Sigmoid colon (tissue), 7 donors: ENCODE measurements at places on chromosomes 6 and 20. TPM values are rescaled to one million over a fixed set of nuclear protein-coding genes. Genes with fewer than 3 reads are reported as not detected.
A peak's percentile ranks its signal among the peaks of the same experiment; 100 is the strongest.

Gene FAM184A
- 3.9 TPM for total RNA-seq

DNA sequence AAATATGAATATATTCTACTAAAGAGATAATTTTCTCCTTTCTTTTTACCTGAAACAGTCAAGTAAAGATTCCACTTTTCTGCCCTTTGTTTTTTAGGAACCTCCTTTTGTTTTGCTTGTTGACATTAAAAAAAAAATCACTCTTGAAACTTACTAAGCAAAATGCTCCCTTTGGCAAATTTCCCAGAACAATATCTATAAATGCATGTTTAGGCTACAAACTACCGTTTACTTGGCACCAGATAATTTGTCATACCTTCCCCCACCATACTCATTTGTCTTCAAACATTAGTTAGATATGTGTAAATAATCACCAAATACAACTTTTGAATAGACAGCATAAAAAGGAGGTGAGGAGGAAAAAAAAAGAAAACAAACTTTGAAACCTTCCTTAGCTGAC lies 604.7 kb downstream of the RFPL4B start:
- H3K27ac ChIP-seq: no peak overlapping the region
- H3K4me3 ChIP-seq: no peak overlapping the region
- no peak for DNase-seq
- no peaks in the 10 kb centered on the region for H3K36me3 ChIP-seq

Gene DCDC2
- not detected for total RNA-seq

GRCh38 chr6:155297669-155298068 lies 16.6 kb downstream of the TFB1M start:
- no peak overlapping the region for H3K4me3 ChIP-seq
- H3K4me1 ChIP-seq: no peaks in the 10 kb centered on the region
- H3K27me3 ChIP-seq: no peaks in the 10 kb centered on the region
- H3K27ac ChIP-seq: no peak overlapping the region
- no peaks in the 10 kb centered on the region for H3K36me3 ChIP-seq

Gene ASIP
- total RNA-seq: 0.99 TPM

Gene HLA-E
- 364 TPM for total RNA-seq

DNA sequence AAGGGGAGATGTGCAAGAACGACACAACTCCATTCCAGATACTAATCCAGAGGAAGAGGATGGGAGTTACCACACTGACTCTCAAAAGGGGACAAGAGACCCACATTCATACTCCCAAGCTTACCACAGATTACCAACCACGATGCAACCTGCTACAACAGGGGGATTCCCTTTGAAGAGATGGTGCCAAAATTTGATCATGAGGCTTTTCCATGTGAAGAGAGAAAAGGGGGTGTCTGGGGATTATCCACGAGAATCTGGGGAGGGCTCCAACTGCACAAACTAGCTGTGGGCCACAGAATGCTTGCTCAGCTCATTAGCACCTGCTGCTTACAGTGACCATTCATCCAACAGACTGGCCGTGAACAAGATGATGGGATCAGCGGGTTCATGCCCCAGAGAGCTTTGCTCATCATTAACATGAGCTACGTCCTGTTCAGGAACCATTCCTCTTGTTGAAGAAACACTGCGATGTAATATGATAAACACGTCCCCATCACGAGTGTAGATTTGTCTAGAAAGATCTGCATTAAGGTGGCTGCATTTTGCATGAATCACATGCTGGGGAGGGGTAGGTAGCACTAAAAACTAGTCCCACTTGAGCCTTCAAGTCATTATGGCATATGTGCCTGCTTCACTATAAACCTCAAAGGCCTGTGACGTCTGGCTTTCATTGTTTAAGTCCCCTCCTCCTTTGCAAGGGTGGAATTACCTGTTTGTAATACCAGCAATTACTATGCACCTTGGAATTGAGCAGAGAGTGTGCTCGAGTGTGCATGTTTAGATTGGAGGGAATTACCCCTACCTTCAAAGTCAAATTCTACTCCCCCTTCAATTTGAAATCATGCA lies 4.0 kb downstream of the PLAGL2 start:
- H3K27me3 ChIP-seq: no peaks in the 10 kb centered on the region
- H3K4me3 ChIP-seq: no peak overlapping the region
- peaks cover 49% of the 10 kb centered on the region for H3K4me1 ChIP-seq
- H3K36me3 ChIP-seq: peaks cover 35% of the 10 kb centered on the region

Gene BPIFA1
- not detected for total RNA-seq

Gene SYNE1
- total RNA-seq: 86.4 TPM

GRCh38 chr6:166382500-166382932 lies 224 bp downstream of the MPC1 start:
- H3K36me3 ChIP-seq: no peaks in the 10 kb centered on the region
- H3K27ac ChIP-seq: peak overlapping the region; percentile 97
- H3K4me1 ChIP-seq: peaks cover 11% of the 10 kb centered on the region
- peak overlapping the region; percentile 98 for H3K4me3 ChIP-seq
- H3K27me3 ChIP-seq: no peaks in the 10 kb centered on the region
- peak; percentile 70 for DNase-seq

GRCh38 chr20:47980336-47981177 lies 195.3 kb upstream of the SULF2 start:
- no peak for DNase-seq
- peaks cover 6% of the 10 kb centered on the region for H3K4me1 ChIP-seq
- H3K4me3 ChIP-seq: no peak overlapping the region
- H3K27me3 ChIP-seq: no peaks in the 10 kb centered on the region

DNA sequence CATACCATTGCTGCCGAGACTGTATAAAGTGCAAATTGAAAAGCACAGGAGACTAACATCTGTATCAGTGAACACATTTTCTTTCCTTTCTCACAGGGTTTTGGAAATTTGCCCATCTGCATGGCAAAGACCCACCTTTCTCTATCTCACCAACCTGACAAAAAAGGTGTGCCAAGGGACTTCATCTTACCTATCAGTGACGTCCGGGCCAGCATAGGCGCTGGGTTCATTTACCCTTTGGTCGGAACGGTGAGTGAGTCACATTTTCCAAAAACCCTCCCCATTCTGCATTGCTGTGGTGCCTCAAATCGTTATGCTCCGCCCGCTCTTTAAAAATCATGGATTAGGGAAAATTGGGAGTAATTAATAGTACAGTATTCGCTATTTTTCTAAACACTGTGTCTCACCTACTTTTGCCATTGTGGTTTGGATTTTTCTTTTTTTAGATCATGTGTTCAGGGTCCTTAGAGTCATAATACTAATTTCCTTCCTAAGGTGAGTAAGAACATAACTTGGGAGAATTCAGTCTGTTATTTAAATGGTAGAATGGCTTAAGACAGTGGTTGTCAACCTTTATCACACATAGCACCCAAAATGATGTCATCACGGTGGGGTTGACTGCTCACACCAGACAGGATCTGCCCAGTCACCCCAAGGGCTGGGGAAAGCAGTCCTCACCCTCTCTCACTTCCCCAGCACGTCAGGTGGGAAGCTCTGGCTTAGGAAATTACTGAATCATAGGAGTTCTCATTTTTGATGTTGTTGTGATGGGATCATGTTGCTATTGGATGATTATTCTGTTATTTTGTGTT lies 171.6 kb downstream of the MTHFD1L start:
- DNase-seq: no peak
- H3K27me3 ChIP-seq: no peaks in the 10 kb centered on the region
- peak overlapping the region; percentile 51 for H3K27ac ChIP-seq
- no peaks in the 10 kb centered on the region for H3K36me3 ChIP-seq

Gene EFCAB8
- 0.49 TPM for total RNA-seq

GRCh38 chr6:52610011-52610410 lies 33.2 kb upstream of the TRAM2 start:
- no peak overlapping the region for H3K27ac ChIP-seq
- DNase-seq: no peak
- no peaks in the 10 kb centered on the region for H3K27me3 ChIP-seq

DNA sequence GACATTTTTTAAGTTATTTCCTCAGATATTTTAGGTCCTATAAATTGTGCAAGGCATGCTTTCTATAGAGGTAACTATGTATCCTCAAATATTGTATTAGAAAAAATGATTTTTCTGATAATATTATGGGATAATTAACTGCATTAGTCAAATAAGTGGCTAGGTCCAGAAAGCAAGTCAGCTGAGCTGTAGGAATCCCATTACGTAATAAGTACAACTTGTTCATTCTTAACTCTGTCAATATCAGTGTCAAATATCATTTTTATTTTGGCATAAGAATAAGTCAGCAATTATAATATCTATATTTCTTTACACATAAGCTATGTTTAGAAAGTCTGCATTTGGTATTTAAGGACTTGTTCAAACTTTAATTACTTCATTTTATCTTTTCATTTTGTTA lies 830.9 kb upstream of the GJE1 start:
- H3K27ac ChIP-seq: no peak overlapping the region
- no peak for DNase-seq
- H3K36me3 ChIP-seq: no peaks in the 10 kb centered on the region
- H3K4me3 ChIP-seq: no peak overlapping the region
- H3K4me1 ChIP-seq: no peaks in the 10 kb centered on the region

Gene SYNJ2
- 13.6 TPM for total RNA-seq

Gene RFX6
- total RNA-seq: not detected

GRCh38 chr6:22448291-22448711 lies 121.1 kb upstream of the HDGFL1 start:
- H3K4me1 ChIP-seq: peaks cover 4% of the 10 kb centered on the region
- no peaks in the 10 kb centered on the region for H3K27me3 ChIP-seq
- H3K27ac ChIP-seq: no peak overlapping the region
- no peaks in the 10 kb centered on the region for H3K36me3 ChIP-seq

Gene WFDC2
- total RNA-seq: 42.5 TPM

- H3K36me3 ChIP-seq: no peaks in the 10 kb centered on the region
- DNase-seq: no peak
- H3K4me3 ChIP-seq: no peak overlapping the region
- H3K4me1 ChIP-seq: peaks cover 20% of the 10 kb centered on the region
Measured at GRCh38 chr6:53112871-53113270, 35.8 kb downstream of the GCM1 start.

GRCh38 chr20:15455279-15455678 lies 1117.9 kb upstream of the FLRT3 start:
- H3K27me3 ChIP-seq: no peaks in the 10 kb centered on the region
- H3K4me3 ChIP-seq: no peak overlapping the region
- no peak overlapping the region for H3K27ac ChIP-seq
- no peaks in the 10 kb centered on the region for H3K4me1 ChIP-seq
- DNase-seq: no peak
- H3K36me3 ChIP-seq: no peaks in the 10 kb centered on the region

Gene FAM217A
- not detected for total RNA-seq

DNA sequence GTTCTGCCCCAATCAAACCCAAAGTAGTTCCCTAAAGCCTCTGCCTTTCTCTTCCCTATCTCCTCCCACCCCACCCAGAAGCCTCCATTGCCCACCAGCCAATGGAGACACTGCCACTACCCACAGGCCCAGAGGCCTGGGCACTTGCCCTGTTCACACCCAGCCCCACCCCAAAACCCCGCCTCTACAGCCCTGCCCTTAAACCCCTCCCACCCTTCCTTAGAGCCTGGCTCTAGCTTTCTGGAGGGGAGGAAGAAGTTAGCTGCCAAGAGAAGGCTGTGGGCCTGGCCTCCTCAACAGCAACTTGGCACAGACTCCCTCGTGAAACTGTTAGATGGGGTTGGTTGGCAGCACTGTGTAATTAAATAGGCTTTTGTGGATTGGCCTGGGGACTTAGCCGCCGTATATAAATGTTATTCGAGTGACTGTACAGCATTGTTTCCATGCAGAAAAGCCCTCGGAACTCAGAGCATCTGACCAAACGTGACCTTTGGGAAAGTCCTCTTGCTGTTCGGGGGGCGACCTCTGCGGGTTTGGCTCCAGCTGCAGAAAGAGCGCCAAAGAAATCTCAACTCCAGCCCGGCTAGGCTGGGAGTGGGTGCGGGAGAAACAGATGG lies 31.4 kb downstream of the COL11A2 start:
- H3K36me3 ChIP-seq: no peaks in the 10 kb centered on the region
- peak; percentile 90 for DNase-seq
- no peaks in the 10 kb centered on the region for H3K27me3 ChIP-seq
- peak overlapping the region; percentile 46 for H3K4me3 ChIP-seq
- H3K4me1 ChIP-seq: peaks cover 17% of the 10 kb centered on the region
- H3K27ac ChIP-seq: peak overlapping the region; percentile 90

- DNase-seq: no peak
- H3K36me3 ChIP-seq: peaks cover 68% of the 10 kb centered on the region
- no peaks in the 10 kb centered on the region for H3K27me3 ChIP-seq
Measured at GRCh38 chr20:46375771-46376170, 30.6 kb downstream of the ELMO2 start.

GRCh38 chr6:125432963-125433362 lies 131.2 kb upstream of the HDDC2 start:
- no peaks in the 10 kb centered on the region for H3K27me3 ChIP-seq
- H3K27ac ChIP-seq: no peak overlapping the region
- DNase-seq: no peak
- H3K4me1 ChIP-seq: no peaks in the 10 kb centered on the region
- H3K4me3 ChIP-seq: no peak overlapping the region

- no peaks in the 10 kb centered on the region for H3K4me1 ChIP-seq
- no peaks in the 10 kb centered on the region for H3K27me3 ChIP-seq
- H3K4me3 ChIP-seq: no peak overlapping the region
- H3K27ac ChIP-seq: no peak overlapping the region
- no peak for DNase-seq
Measured at GRCh38 chr6:17780061-17780460, 73.3 kb upstream of the NUP153 start.

GRCh38 chr20:35699957-35700624 lies 886 bp downstream of the ROMO1 start:
- peak overlapping the region; percentile 90 for H3K27ac ChIP-seq
- H3K4me1 ChIP-seq: peaks cover 23% of the 10 kb centered on the region
- peak; percentile 11 for DNase-seq
- no peaks in the 10 kb centered on the region for H3K27me3 ChIP-seq
- peak overlapping the region; percentile 92 for H3K4me3 ChIP-seq

DNA sequence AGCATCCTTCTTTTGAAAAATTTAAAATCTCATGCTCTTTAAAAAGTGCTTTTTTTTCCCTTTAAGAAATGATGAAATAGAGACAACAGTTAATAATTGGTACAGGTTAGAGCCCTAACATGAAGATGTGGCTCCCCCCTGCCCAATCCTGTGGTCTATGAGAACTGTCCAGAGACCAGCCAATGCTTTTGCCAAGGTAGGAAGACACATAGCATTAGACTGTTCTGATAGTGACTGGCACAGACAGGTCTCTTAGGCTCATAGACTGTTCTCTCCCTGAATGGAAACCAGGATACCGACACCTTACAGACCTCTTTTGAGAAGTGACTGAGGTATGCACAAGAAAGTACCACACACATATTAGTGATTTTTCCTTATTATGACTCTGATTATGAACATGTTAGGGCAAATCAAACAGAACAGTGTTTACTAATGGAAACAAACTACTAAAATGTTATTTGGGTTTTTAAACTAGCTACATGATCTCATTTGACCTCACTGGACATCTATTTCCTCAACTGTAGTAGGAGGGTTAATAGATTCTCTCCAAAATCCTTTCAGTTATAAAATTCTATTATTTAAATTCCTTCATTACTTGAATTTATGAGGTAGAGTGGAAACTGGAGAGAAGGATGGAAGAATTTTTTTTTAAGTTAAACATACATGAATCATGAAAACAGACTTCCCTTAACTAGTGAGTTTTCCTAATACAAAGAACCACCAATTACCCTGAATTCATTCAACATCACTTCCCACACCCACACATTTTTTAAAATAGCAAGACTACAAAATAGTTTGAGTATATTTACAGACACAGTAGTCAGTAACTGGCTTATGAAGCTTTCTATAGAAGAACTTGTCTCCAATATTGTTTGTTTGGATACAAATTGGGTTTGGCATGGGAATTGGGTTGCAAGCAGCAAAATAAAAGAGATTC lies 120.4 kb downstream of the OGFRL1 start:
- peaks cover 67% of the 10 kb centered on the region for H3K4me1 ChIP-seq
- H3K4me3 ChIP-seq: no peak overlapping the region
- no peaks in the 10 kb centered on the region for H3K36me3 ChIP-seq

- H3K36me3 ChIP-seq: no peaks in the 10 kb centered on the region
- H3K27me3 ChIP-seq: no peaks in the 10 kb centered on the region
- DNase-seq: no peak
- no peak overlapping the region for H3K27ac ChIP-seq
- H3K4me3 ChIP-seq: no peak overlapping the region
Measured at GRCh38 chr6:38270367-38270766, 369.4 kb downstream of the BTBD9 start.
